ENCODE measurements at places on chromosomes 13 and 19.

- H3K27ac ChIP-seq = no peak overlapping the region
- no peak for DNase-seq
- H3K4me3 ChIP-seq = no peak overlapping the region
- H3K4me1 ChIP-seq = no peaks in the 10 kb centered on the region
Observed at GRCh38 chr13:108281901-108282300, 12.4 kb downstream of the TNFSF13B start.

DNA sequence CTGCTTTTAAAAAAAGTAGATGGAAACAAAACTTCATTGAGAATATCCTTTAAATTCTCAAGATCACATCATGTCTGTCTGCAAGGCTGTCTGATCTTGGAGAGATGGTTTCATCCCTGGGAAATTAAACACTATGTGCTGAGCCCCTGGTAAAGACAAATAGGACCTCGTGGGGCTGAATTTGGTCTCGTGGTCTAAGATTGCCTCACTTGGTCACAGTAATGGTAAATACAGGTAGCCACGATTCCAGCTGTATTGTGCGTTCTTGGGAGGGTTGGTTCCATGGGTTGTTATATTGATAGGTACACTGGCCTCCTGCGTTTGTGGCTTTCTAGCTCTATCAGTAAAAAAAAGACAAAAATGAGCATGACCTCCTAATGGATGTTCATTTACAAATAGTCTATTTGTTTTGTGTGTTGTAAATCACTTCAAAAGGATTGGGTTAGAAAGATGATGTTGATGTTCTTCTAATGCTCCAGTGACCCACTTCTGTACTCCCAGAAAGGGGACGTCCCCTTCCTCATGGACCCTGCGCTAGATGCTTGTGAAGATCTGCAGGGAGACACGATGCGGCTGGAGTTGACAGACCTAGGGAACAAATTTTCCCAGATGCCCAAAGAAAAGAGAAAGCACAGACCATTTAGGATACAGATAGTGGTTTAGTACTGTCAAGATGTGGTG, 1.8 kb downstream of the CEBPG start:
- peak overlapping the region; percentile 92 for H3K27ac ChIP-seq
- H3K4me3 ChIP-seq = peak overlapping the region; percentile 56
- H3K27me3 ChIP-seq = no peaks in the 10 kb centered on the region
- no peak for DNase-seq

DNA sequence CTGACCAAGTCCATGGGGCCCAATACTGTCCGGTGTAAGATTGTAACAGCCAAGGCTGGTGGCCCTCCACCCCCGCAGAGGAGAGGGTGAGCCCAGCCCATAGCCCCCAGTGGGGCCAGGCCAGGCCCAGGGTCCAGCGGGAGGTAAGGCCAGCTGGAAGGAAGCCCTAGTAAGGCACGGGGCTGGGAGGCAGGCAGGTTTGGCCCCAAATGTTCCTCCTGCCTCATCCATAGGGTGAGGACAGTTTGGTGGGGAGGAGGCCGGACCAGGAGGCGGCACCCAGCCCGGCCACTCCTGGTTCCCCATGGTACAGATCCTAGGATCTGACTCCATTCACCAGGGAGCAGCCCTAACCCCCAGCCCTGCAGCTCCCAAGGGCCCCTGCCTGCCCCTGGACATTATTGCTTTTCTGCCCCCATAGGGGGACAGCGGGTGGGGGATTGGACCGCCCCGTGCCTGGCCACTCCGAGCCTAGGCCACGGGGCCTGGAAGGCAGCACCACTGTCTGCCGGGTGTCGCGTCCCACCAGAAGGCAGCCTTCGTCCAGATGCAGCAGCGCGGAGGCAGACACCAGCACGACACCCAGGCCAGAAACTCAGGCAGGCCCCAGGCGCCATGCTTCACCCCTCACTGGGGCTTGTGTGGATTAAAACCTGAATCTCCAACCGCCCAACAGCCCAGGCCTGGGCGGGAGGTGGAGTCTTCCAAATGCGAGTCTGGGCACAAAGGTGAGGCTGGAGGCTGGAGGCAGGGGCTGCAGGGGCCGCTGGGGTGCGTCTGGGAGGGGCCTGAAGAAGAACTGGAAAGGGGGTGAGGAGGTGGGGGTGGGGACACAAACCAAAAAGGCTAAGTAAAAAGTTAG, 6.7 kb upstream of the CCNP start:
- peaks cover under 1% of the 10 kb centered on the region for H3K36me3 ChIP-seq
- H3K27me3 ChIP-seq = no peaks in the 10 kb centered on the region
- DNase-seq = no peak
- no peak overlapping the region for H3K4me3 ChIP-seq

DNA sequence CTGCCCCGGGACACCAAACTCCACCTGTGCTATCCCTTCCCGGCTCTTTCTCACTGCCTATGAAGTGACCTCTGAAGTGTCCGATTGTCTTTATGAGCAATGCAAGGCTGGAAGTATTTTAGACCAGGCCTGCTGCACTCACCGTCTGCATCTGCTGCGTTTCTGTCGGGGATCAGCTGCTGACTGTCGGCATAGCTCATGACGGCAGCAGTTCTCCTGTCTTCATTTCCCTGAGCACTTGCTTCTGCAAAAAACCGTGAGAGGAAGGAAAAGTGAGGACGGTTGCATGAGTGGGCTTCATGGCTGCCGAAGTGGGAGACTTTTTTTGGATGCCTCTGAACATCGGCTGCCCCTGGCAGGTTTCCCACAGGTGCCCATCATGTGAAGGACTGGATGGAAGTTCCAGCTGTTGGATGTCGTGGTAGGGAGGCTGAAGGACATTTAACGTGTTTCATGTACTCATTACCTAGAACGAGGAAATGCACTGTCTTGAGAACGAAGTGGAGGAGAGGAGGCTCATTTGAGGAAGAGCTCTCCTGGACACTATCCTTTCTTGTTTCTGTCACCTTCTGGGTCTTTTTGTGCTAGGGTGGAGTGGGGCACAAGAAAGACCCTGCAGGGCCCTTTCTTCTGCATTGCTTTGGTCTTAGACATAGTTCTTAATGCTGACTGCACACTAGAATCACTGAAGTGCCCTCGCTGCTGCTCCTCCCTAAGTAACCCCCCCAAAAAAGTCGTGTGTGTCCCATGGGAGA, 94.7 kb downstream of the RNASEH2B start:
- H3K27me3 ChIP-seq = no peaks in the 10 kb centered on the region
- no peaks in the 10 kb centered on the region for H3K4me1 ChIP-seq
- DNase-seq = no peak
- no peaks in the 10 kb centered on the region for H3K36me3 ChIP-seq
- H3K4me3 ChIP-seq = no peak overlapping the region

DNA sequence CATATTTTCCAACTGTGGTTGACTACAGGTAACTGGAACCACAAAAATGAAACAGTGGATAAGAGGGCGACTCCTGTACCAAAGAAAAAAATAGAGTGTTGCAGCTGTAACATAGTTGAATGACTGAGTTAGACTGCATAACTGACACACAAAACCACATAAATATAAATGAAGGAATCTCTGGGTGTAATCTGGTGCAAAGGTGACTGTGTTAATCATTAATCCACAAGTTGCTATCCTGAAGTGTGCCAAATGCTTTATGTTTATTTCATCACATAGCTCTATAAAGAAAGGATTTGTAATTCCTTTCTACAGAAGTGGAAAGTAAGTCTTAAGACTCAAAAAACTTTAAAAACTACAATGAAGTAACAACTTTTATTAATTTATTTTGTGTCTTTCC, 6.0 kb upstream of the GJB2 start:
- H3K27ac ChIP-seq = no peak overlapping the region
- H3K4me1 ChIP-seq = peaks cover 4% of the 10 kb centered on the region
- no peak for DNase-seq

All from colonic mucosa (tissue), 4 donors.